Fibroblast of the conjunctiva (primary cell): ENCODE measurements at places on chromosomes 1 and 21.

- DNase-seq, result no peak
Observed at GRCh38 chr1:206002160-206002559, 1.0 kb downstream of the RAB7B start.

- peak; percentile 14 for DNase-seq
Observed at GRCh38 chr1:17168091-17168876, 36.6 kb upstream of the PADI1 start.

- no peak for DNase-seq
Observed at GRCh38 chr1:215786997-215787396, 219.9 kb downstream of the KCTD3 start.

GRCh38 chr1:147598621-147599361 is 57.5 kb downstream of the BCL9 start:
- DNase-seq, result no peak

GRCh38 chr21:35705888-35706287 is 354.4 kb downstream of the SETD4 start:
- DNase-seq, result no peak

DNA sequence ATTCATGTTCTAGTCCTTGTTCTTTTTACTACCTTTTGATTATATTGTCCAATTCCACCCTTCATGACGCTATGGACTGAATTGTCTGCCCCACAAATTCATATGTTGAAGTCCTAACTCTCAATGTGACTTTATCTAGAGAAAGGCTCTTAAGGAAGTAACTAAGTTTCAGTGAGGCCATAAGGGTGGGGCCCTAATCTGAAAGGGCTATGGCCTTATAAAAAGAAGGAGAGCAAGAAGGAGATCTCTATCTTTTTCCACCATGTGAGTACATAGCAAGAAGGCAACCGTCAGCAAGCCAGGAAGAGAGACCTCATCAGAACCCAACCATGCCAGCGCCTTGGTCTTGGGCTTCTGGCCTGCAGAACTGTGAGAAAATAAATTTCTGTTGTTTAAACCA is 95.9 kb downstream of the HIVEP3 start:
- DNase-seq, result no peak

DNA sequence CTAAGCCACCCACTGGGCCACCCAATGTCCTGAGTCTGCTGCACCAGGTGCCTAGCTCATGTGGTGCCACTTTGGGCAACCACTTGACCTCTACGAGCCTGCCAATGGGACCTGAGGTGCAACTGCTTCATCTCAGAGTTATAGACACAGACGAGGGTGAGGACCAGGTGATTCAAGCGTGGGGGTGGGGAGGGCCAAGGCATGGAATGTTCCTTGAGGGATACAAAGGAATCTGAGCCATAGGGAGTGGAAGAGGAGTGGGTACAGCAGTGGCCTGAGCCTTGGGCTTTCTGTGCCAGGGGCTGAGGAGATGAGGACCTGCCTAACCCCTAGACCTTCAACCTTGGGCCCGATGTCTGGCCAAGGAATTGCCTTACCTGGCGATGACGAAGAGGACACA is 209.1 kb downstream of the GRIK3 start:
- no peak for DNase-seq

GRCh38 chr1:219352961-219353651 is 179.4 kb downstream of the LYPLAL1 start:
- DNase-seq, result no peak

DNA sequence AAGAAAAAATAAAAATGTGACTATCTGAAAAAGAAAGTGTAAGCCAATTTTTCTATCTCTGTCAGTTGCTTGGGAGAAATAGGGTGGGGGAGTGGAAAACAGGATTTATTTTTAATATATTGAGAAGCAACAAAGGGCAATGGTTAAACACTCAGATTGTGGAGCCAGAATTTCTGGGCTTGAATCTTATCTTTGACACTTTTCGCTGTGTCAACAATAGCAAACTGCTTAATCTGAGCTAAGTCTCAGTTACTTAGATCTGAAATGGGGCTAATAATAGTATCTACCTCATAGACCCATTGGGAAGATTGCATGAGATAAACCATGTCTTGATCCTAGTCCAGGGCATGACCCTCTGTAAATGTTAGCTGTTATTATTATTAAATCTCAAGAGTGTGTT is 468.1 kb downstream of the ADGRL2 start:
- no peak for DNase-seq

DNA sequence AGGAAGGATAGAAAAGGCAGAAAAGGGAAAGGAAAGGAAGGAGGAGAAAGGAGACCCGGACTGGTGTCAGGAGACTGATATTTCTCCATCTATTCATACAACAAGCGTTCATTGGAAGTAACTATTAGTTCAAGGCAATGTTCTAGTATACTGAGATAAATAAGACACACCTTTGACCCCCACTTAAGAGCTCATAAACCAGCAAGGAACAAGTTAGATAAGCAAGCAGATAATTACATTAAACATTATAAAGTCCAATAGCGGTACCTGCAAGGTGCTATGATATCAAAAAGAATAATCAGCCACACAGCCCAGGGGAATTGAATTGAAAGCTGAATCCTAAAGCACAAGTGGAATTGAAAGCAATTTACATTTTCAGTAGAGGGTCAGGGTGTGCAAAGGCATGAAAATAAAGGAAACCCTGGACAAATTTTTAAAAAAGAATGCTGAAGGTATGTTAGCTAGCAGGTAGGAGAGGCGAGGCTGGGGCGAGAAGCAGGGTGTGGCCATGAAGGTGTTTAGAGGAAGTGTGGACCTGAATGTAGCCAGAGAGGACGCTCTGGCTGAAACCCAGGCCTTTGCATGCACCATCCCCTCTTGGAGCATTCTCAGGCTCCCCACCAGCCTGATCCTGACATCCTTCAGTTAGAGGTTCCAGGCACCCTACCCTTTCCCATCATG is 200.0 kb downstream of the SETD4 start:
- DNase-seq, result no peak

- DNase-seq, result no peak
Observed at GRCh38 chr1:50346621-50347020, 76.6 kb downstream of the DMRTA2 start.

DNA sequence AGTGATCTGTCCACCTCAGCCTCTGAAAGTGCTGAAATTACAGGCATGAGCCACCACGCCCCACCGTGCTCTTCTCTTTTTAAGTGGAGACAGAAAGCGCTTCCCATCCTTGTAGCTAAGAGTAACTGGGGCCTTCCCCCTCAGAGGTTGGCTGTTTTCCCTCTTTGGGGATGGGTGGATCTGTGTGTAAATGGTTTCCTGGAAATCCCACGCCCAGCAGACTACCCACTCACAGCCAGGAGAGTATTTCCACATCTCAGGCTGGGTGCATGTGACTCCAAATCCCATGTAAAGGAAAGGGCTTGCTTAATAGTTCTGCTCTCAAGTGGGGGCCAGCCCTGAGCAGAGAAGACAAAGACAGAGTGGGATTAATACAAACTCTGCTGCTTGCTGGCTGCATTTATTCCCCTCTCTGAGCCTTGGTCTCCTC is 19.6 kb upstream of the TCEA3 start:
- DNase-seq, result peak; percentile 88

GRCh38 chr1:187096689-187097088 is 267.9 kb downstream of the PLA2G4A start:
- no peak for DNase-seq

GRCh38 chr1:219900201-219900600 is 28.2 kb downstream of the SLC30A10 start:
- DNase-seq, result peak; percentile 8

GRCh38 chr1:228399531-228400236 is 7.0 kb downstream of the TRIM11 start:
- no peak for DNase-seq

DNA sequence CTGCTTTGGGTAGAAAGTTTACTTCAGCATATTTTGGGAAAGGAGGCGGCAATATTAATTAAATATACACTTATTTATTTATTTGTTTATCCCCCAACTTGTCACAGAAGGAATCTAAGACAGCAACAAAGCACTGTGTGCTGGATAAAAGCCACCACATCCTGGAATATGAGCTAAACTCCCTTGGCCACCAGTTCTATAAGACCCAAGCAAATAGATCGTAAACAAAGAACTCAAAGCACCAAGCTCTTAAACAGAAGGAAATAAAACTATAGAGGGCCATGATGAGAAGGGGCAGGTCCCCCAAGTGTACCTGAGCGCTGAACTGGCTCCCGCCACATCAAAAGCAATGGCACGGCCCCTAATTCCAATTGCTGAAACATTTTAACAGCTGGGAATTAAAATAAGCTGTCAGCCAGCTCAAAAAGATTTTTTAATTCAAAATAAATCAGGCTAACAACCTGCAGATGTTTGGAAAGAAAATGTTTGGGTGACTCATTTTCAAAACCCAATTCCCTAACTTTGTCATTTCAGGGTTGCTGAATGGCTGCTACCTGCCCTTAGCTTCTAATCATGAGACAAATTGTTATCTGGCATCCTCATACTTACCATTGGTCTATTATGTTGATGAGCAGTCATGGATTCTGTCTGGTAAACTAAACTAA is 127.1 kb downstream of the SLC30A10 start:
- DNase-seq, result no peak

GRCh38 chr21:14876524-14876840 is 188.3 kb downstream of the NRIP1 start:
- DNase-seq, result no peak

GRCh38 chr1:116066868-116067565 is 44.2 kb upstream of the MAB21L3 start:
- DNase-seq, result peak; percentile 93

DNA sequence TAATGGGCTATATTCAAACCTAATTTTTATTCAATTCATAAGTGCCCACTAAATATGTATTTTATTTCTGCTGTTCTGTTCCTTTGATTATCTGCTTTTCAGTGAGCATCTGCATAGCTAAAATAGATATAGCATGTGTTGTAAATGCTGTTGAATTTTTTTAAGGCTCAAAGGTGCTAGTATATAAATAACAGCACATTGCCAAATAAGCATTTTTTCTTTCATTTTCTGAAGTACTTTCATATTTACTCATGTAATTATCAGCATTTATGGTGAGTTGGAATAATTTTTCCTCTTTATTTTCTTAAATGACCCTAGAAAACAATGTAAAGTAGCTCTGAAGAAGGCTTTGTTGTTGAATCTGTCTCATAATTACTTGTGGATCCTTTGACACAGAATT is 69.6 kb upstream of the B3GALT2 start:
- no peak for DNase-seq

DNA sequence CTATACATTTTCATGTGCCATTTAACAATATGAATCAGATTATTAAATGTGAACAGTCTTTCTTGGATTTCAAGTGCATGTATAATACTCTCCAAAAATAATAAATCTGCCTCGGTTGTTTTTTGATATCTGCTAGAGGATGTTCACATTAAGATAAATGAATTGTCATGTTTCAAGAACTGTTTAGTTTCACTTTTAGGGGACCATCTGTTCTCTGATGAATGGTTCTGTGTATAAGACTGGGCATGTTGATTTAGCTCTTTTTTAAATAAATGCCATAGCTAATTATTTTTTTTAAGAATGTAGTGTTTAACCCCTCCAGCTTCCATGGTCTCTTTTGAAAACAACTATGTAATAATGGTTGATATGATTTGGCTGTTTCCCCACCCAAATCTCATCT is 1245.1 kb upstream of the ADGRL4 start:
- DNase-seq, result no peak

- DNase-seq, result no peak
Observed at GRCh38 chr21:33058957-33059356, 11.0 kb upstream of the OLIG1 start.

DNA sequence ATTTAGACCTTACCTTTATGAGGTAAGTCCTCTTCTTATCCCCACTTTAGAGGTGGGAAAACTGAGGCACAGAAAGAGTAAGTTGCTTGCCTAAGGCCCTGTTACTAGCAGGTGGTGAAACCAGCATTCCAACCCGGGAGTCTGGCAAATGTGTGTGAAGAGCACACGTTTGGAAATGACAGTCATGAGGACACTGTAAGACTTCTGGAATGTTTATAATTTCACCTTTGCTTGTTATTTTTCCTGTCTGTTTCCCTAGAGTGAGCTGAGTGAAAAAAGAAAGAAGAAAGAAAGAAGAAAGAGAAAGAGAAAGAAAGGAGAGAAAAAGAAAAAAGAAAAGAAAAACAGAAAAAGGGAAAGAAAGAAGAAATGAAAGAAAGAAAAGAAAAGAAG is 21.2 kb upstream of the LGALS8 start:
- no peak for DNase-seq

GRCh38 chr1:31715087-31715872 is 11.5 kb upstream of the COL16A1 start:
- peak; percentile 90 for DNase-seq

DNA sequence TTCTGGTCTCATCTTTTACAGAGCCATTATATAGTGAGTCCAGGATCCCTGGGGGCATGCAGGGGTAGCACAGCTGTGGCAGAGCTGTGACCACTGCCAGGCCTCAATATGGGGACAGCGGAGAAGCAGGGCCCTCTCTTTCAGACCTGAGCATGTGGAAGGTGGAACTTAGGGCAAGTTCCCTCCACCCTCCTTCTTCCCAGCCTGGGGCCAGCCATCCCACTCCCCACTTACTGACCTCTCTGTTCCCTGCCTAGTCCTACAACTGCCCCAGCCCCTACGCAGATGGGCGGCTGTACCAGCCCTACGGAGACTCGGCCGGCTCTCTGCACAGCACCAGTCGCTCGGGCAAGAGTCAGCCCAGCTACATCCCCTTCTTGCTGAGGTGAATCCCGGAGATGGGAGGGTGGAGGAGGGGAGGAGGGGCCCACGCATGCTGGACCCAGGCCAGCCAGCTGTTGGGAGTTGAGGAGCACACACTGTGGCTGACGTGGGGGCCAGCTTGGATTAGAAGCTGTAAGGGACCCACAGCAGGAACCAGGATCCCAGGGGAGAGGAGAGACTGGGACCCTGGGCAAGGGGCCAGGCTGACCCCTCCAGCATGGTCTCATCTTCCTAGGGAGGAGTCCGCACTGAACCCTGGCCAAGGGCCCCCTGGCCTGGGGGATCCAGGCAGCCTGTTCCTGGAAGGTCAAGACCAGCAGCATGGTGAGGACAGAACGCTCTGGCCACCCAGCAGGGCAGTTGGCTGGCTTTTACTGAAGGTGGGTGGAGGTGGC is 10.7 kb downstream of the PSRC1 start:
- no peak for DNase-seq

- no peak for DNase-seq
Observed at GRCh38 chr1:43520100-43520778, 10.4 kb upstream of the PTPRF start.
